ENCODE measurements at places on chromosomes 11 and 22.

- no peak for DNase-seq
Measured at GRCh38 chr22:32804531-32805360, 3.2 kb downstream of the TIMP3 start.

GRCh38 chr11:75626889-75627529, 41.8 kb downstream of the MAP6 start:
- DNase-seq: no peak

- peak; percentile 33 for DNase-seq
Measured at GRCh38 chr22:50621948-50622722, 5.8 kb downstream of the ARSA start.

GRCh38 chr22:47862394-47862793, 1099.9 kb downstream of the TBC1D22A start:
- DNase-seq: no peak

- no peak for DNase-seq
Measured at GRCh38 chr11:65401073-65401802, 14.8 kb downstream of the FRMD8 start.

- DNase-seq: peak; percentile 49
Measured at GRCh38 chr11:130315354-130315970, 745 bp upstream of the ZBTB44 start.

- no peak for DNase-seq
Measured at GRCh38 chr11:8720352-8720751, 37.8 kb downstream of the RPL27A start.

DNA sequence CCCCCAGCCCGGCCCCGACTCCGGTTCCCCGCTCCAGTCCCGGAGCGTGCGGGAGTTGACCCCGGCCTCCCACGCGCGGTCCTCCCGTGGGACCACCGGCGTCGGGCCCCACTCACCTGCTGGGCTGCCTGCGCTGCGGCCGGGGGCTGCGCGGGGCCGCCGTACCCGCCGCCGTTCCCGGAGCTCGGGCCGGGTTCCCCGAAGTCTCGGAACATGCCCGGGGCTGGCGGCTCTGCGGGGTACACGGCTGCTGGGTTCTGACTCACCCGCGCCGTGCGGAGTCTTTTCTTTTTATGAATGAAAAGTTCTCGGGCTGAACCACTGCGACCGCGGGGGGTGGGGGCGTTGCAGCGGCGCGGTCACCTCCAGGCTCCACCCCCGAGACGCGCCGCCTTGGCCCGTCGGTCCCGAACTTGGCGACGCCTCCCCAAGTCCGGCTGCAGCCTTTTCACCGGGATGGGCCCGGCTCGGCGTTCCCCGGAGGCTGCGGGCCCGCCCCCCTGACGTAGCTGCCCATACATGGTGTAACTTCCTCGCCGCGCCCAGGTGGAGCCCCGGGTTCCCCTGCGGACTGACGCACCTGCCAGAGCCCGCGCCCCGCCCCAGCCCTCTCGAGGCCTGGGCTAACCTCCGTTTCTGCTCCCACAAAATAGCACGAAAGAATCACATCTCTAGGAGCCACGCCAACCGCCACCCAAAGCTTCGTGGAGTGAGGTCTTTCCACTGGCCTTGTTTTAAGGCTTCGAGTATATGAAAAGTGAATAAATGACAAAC, at the start of gene FOSL1:
Gene FOSL1 (minus strand): TSS at position 264 of the 774 bp plus-strand sequence. CDS start 49 bp downstream, at position 215.
- peak; percentile 95 for DNase-seq

DNA sequence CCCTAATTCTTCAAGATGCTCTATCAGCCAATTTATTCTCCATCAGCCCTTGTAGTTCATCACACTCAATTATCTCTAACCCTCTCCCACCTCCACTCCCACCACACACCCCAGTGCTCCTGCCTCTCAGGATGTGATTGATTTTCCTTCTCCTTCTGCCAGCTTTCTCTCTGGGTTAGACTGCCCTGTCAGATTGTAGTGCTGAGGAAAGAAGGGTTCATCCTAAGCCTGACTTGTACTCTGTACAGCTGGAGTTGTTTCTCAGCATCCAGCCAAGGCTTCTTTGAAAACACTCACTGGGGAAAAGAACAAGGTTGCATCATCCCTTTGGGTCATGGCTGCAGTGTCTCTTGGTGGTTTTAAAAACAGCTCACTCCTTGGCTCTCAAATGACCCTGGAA, 61.2 kb downstream of the CECR2 start:
- no peak for DNase-seq

GRCh38 chr11:6623391-6624363, 4.5 kb upstream of the TPP1 start:
- DNase-seq: no peak

GRCh38 chr22:23383491-23384361, 196.4 kb downstream of the IGLL1 start:
- no peak for DNase-seq

DNA sequence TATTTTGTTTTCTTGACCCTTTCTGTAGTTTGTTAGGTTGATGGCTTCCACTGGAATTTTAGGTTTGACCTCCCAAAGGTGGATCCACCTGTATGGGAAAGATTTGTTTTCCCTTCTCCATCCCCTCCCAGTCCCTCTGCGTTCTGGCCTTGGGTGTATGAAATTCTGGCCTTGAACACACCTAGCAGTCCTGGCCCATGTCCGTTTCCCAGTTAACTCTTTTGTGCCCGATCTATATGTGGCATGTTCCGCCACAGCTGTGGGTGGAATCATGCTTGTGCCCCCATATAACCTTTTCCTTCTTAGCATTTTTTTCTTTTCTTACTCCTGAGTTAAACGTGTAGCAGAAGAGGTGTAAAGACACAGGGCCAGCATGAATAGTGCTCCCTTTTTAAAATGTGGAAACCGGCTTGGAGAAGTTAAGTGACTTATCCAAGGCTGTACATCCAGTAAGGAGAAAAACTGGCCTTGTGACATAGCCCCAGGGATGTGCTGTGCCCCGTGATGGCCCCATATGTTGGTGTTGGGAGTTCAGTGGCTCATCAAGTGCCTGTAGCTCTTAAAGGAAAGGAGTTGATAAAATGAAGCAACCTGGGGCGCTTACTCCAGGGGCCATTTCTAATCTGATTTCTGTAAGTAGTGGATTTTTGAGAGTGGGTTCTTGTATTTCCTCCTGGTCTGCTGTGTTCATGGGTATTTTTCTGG, 39.3 kb downstream of the ZNRF3 start:
- no peak for DNase-seq

- DNase-seq: no peak
Measured at GRCh38 chr11:76253416-76253815, 47.1 kb upstream of the WNT11 start.

DNA sequence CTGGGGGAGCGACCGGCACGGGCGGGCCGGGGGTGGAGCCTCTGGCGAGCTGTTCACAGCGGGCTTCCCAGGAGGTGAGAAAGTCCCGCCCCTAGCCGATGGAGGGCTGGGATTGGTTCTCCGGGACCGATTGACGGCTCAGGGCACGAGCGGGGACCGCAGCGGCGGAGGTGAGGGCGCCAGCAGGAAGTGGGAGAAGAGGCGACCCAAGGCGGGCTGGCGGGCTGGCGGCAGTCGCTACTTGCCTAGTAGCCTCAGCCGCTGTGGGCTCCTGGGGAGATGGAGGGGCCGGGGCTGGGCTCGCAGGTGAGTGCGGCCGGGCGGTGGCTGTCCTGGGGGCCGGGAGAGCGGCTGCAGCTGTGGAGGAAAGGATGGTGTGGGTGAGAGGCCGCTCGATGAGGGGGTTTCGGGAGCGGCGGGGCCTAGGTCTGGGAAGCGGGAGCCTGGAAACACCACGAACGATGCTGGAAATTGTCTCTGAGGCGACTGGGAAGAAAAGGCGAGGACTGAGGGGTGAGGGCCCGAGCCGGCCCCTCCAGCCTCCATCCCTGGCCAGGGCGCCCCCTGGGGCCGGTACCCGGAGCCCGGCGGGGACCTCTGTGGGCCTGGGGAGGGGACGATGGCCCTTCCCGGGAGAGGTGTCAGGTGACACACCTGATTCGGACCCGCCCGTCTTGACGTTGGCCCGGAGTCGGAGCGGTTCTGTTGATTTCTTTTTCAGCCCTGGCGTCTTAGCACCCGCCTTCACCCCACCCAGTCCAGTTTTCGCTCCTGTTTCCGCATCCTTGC, at the start of gene ZDHHC13:
Gene ZDHHC13 (plus strand): TSS at position 198 of the 789 bp plus-strand sequence. CDS start 82 bp downstream, at position 280.
- DNase-seq: peak; percentile 95

DNA sequence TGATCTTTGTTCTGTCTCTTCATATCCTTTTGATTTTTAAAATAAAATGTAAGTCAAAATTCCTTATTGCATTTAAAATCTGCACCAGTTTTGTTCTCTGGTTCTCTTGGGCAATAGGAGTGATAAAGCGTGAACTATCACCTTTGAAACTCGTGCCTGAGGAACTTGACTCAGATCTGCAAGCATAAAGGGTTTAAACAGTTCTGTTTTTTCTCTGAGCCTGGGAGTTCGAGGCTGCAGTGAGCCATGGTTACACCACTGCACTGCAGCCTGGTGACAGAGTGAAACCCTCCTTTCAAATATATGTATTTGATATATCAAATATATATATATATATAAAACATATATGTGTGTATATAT, 38.9 kb upstream of the CLMP start:
- DNase-seq: no peak

- DNase-seq: no peak
Measured at GRCh38 chr11:68469122-68469521, 8.6 kb downstream of the PPP6R3 start.

- DNase-seq: no peak
Measured at GRCh38 chr22:18968011-18968749, 32.1 kb upstream of the PRODH start.

DNA sequence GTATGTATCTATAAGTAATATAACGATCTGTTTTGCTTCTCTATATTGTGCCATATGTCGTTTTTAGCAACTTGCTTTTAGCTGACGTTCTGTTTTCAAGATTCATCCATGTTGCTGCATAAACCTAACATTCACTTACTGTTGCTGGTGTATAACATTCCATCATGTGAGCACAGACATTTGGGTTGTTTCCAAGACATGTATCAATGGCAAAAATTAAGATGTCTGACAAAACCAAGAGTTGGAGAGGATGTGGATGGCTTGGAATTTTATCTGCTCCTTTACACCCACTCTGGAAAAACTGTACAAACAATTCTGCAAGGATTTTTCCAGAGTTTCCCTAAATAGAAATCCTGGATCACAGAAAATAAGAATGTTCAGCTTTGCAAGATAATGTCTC, 40.9 kb downstream of the DGCR2 start:
- DNase-seq: no peak

DNA sequence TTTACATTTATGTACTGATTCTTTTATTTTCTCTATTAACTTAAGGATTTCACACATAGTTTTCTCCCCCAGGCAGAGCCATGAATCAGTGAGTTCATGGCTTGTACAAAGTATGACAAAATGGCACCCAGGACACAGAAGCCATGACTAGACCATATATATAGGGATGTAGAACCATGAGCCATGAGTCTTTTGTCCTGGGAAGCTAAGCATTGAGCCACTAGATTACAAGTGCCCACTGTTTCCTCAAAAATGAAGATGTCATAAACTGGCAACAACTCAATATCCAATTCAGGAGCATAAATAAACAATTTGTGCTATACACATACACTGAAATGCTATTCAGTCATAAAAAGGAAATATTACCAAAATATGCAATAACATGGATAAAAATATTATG, 36.2 kb downstream of the CARD18 start:
- no peak for DNase-seq

DNA sequence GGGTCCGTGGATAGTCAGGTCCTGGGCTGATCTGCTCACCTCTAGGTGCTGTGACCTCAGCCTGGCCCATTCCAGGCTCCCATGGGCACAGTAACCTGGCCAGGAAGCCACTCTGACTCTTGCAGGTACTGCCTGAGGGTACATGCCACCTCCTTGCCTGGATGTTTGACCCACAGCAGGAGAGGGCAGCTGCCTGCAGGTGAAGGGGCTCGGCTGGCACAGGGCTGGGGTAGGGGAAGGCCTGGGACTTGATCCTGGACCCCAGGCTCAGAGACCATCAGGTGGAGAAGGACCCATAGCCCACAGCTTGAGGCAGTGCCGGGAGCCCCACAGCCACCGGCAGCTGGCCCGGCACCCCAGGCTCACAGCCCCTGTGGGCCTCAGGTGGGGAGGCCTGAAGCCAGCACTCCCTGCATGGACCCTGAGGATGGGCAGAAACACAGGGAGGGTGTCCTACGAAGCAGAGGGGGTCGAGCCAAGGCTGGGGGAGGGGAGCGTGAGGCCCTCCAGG, 2.7 kb downstream of the LRRC56 start:
- no peak for DNase-seq

DNA sequence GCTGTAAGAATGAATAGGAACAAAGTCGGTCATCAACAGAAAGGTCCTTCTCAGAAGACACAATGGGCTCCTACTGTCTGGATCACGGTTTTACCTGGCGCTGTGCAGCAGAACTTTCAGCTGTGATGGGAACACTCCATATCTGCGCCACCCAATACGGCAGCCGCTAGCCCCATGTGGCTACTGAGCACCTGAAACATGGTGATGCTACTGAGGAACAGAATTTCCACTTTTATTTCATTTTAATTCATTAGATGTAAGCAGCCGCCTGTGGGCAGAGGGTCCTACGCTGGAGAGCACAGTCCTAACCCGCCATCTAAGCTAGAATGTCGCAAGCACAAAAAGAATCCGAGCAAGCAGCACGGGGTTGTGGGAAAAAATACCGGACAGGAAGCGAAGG, 2.7 kb downstream of the SULT4A1 start:
- no peak for DNase-seq

GRCh38 chr11:2366276-2366675, 10.8 kb upstream of the CD81 start:
- DNase-seq: no peak

GRCh38 chr11:32033067-32033466, 57.8 kb upstream of the RCN1 start:
- DNase-seq: no peak

Data from CD4-positive, alpha-beta T cell treated with Interleukin-2 at 100 ng/mL for 4 hours (primary cell).